A549 treated with CpdA at 1 μM for 4 hours (cell line): ENCODE measurements at places on chromosomes 13 and 19. TPM values are rescaled to one million over a fixed set of nuclear protein-coding genes. Genes with fewer than 3 reads are reported as not detected.

GSX1 gene
- total RNA-seq, result not detected in 5 replicates

LYL1 gene
- total RNA-seq, result 0.62 to 1.0 TPM (median 0.77 TPM) in 5 replicates

NRTN gene
- total RNA-seq, result 0.27 to 0.96 TPM (median 0.58 TPM) in 5 replicates

SHD gene
- total RNA-seq, result 0.07 to 0.29 TPM (median 0.08 TPM) in 3 of 5 replicates, not detected in the others

VSIG10L gene
- total RNA-seq, result 6.7 to 10.1 TPM (median 9.5 TPM) in 5 replicates

PTGIR gene
- total RNA-seq, result 0.06 to 0.11 TPM in 2 of 5 replicates, not detected in the others

CEACAM5 gene
- 1.8 to 2.7 TPM (median 2.4 TPM) in 5 replicates for total RNA-seq

CHAF1A gene
- 22.5 to 24.9 TPM (median 23.7 TPM) in 5 replicates for total RNA-seq

ZNF91 gene
- 0.09 to 1.1 TPM (median 0.38 TPM) in 5 replicates for total RNA-seq

SIGLEC7 gene
- not detected in 5 replicates for total RNA-seq

KLK15 gene
- total RNA-seq, result not detected in 5 replicates

ATXN8OS gene
- not detected in 5 replicates for total RNA-seq

CAPNS1 gene
- total RNA-seq, result 1,446 to 2,206 TPM (median 2,101 TPM) in 5 replicates

PAN3 gene
- 7.3 to 8.8 TPM (median 8.3 TPM) in 5 replicates for total RNA-seq

PRX gene
- 1.2 to 1.9 TPM (median 1.5 TPM) in 5 replicates for total RNA-seq

CGB2 gene
- 0.27 to 0.70 TPM (median 0.32 TPM) in 4 of 5 replicates, not detected in the other for total RNA-seq

NLRP4 gene
- not detected in 5 replicates for total RNA-seq
